Lower leg skin (tissue), 4 donors: ENCODE measurements at places on chromosomes 3 and 15. TPM values are rescaled to one million over a fixed set of nuclear protein-coding genes. Genes with fewer than 3 reads are reported as not detected.

- no peak for DNase-seq
Observed at GRCh38 chr3:52119099-52119498, 35.1 kb downstream of the POC1A start.

DNA sequence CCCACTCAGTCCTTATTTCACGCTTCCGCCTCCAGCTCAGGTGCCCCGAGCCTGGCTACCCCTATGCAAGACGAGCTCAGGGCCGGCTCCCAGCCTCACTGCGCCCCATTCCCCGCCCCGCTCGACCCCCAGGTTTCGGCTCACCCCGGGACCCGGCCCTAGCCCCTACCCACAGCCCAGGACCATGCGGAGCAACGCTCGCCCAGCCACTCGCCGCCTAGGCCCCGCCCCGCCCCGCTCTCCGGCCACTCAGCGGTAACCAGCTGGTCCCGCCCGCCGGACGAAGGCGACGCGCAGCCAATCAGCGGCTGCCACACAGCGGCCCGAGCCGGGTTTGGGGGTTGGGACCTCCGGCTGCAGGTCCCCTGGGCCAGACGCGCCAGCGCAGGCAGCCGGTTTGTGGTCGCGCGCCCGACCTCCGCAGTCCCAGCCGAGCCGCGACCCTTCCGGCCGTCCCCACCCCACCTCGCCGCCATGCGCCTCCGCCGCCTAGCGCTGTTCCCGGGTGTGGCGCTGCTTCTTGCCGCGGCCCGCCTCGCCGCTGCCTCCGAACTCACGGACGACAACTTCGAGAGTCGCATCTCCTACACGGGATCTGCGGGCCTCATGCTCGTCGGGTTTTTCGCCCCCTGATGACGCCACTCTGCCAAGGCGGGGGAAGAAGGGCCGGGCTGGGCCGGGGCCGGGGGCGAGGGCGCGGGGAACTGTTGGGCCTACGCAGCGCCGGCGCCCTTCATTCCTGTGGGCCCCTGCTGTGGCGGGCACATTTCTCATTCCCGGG lies at the start of gene CATSPER2:
Gene CATSPER2, minus strand, starts transcription at position 196 of the 781 bp plus-strand sequence. CDS start 783 bp downstream, outside the sequence.
- DNase-seq, result no peak

GRCh38 chr3:23845326-23846216 lies 39.8 kb downstream of the UBE2E1 start:
- DNase-seq, result no peak

DNA sequence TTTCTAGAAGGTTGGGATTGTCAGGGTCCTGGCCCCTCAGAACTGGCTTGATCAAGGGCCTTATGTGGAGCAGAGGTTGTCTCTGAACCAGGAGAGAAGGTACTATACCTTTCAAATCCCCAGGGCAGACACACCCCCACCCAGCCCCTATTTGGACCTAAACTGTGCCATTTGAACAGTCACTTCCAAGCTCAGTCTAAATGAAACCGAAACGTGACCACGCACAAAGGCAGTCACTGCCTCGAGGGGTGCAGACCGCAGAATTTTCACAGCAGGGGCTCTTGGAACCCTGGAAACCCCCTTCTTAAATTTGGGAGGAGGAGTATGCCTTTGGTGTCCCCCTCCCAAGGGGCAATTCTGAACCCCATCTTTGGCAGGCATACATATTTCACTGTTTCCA lies 53.7 kb downstream of the GRIP2 start:
- DNase-seq, result no peak

DNA sequence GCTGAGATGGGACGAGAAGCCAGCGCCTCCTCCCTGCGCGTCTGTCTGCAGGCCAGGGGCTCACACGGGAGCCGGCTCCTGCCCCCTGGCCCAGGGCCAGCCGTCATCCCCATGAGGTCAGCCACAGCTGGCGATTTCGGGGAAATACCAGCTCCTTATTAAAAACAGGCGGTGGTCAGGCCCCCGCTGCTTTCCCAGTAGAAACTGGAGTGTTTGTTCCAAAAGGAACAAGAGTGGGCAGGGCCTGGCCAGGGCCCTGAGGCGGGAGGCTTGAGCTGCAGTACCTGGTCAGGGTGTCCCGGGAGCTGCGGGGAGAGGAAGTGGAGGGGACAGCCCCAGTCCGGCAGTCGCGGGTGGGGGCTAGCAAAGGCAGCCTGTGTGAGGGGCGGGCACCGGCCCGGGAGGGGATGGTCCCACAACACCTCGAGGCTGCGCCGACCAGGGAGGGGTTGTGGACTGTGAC lies 17.8 kb downstream of the MYL3 start:
- peak; percentile 56 for DNase-seq

DNA sequence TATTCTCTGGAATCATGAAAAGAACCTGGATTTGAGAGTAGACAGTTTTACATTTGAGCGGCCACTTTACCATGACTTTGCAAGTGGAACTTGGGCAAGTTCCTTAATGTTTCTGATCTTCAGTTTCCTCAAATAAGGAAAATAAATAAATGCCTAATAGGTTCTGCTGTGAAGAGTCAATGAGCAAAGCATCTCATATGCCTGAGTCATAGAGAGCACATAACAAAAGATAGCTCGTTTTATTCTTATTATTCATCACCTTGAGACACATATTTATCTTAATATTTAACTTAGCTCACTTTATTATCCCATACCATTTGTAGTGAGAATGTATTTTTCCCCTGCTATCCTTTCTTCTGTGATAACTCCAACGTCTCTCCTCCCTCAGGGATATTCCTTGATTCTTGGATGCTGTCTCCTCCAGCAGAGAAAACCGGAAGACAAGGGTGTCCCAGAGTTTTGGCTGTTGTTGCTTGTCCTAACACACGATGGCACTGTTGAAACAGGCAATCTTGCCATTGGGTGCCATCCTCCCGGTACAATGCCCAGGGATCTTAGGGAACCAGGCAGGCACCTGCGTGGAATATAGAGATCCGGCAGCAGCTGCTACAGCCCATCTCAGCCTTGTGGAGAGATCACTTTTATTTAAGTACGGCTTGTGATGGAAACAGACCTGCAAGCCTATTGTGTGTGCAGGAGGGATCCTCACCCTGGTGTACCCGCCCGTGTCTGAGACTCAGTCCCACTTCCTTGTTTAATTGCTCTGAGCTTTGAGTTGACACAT lies 33.3 kb upstream of the VPS33B start:
- no peak for DNase-seq

DNA sequence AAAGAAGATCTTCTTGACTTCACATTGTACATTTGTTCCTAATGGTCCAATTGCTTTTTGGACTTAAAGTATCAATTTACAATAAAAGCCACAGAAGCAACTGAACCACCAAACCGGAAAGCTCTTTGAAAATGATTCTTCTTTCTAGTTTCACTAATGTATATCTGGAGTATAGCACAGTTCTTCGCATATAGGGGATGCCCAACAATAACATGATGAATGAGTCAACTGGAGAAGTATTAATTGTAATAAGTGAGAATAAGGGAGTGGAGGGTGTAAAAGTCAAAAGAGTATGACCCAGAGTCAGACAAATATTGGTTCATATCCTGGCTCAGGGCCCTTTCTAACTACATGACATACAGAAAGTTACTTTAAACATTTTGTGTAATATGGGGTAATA lies 425.2 kb downstream of the ZBTB20 start:
- DNase-seq, result no peak

- DNase-seq, result no peak
Observed at GRCh38 chr3:146611096-146611495, 6.0 kb upstream of the PLSCR5 start.

GRCh38 chr3:4771243-4771642 lies 208.0 kb upstream of the BHLHE40 start:
- no peak for DNase-seq

DNA sequence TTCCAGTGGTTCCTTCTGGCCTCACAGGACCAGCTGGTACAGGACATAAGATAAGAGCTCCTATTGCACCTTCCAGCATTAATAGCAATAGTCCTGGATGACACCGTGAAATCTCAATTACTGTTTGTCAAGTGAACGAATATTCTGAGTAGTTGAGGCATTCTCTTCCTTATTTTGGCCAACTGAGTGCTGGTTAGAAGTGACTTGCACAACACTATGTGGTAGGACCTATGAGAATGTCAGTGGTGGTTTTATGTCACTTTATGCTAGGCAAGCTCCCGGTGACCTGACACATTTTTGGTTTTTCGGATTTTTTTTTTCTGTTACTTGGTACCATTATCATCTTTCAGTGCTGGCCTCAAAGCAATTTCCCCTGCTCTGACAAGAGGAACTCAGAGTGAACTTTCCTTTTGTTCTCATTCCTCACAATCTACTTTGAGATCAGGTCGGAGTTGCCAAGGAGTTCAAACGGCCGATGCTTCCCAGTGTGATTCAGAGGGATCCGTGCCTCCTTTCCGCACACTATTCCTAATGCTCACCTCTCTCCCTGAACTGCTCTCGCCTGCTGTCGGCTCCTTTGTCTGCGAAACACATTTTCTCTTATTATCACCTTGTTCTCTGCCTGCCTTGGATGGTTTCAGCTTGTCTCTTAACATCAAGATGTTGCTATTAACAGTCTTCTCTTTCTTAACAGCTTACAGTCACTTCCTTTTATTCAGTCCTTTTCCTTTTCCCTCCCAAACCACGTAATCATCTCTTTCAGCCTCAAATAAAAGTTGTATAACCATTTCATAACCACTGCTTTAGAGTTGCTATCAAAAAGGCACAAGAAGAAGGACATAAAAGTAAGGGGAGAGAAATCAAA lies 35.8 kb downstream of the QTRT2 start:
- no peak for DNase-seq

DNA sequence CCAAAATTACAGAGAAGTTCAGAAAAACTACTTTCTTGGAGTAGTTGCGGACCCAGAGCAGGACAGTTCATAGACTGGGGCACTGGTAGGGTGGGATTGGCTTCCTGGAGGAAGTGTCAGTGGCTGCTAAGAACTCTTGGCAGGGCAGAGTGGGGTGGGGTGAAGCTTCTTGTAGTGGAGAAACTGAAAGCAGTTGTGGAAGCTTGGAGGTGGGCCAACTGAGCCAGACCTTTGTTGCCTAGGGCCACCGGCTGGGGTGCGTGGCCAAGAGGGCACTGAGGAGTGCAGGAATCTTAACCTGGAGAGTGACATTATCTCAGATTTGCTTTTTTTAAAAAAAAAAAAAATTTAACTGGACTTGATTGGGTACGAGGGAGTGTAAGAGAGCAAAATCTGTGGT lies 3.1 kb downstream of the KAT2B start:
- DNase-seq, result peak; percentile 85

DNA sequence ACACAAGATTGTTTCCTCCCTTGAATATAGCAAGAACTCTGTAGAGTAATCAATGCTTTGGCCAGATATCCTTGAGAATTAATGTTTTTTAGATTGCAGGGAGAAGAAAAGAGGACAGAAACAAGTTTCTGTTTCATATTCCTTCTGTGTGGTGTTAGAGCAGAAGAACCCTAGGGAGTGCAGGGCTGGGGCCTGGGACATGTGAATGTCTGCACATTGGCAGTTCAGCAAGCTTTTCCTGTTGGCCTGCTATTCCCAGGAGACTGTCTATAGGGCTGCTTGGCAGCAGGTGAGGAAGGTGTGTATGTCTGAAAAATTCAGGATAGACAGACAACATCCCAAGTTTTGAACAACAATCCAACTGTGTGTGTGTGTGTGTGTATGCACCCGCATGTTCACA lies 13.6 kb upstream of the CNBP start:
- DNase-seq, result peak; percentile 37

DNA sequence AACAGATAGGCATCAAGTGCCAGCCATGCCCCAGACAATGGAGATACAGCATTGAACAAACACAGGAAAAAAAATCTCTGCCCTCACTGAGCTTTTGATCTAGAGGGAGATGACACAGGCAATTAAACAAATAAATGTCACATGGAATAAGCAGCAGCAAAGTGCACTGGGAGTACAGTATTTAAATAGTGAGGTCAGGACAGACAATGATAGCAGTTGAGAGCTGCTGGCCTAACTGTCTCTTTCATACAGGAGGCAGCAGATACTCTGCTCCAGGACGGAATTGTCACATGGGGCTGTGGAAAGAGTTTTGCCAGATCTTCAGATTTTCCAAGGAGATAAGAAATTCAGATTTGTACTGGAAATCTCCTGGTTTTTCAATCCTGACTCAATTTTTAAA lies 241.3 kb downstream of the THRB start:
- DNase-seq, result no peak

Gene AAGAB
- total RNA-seq, result 16.7 TPM

Gene ISLR2
- not detected for total RNA-seq

Gene LTK
- 0.52 TPM for total RNA-seq

Gene IQCH
- 0.52 TPM for total RNA-seq

Gene TMEM108
- total RNA-seq, result 0.54 TPM

Gene IFT122
- total RNA-seq, result 31.1 TPM

Gene ADAMTSL3
- total RNA-seq, result 2.9 TPM

Gene AGBL1
- total RNA-seq, result 0.13 TPM

Gene KNL1
- total RNA-seq, result 1.7 TPM

Gene TLR9
- total RNA-seq, result 0.61 TPM
